LHCN-M2 (cell line): ENCODE measurements at places on chromosomes 12 and 14. TPM values are rescaled to one million over a fixed set of nuclear protein-coding genes. Genes with fewer than 3 reads are reported as not detected.

CIDEB gene
- total RNA-seq = 0.34 TPM in 1 of 2 replicates, not detected in the other

SCN8A gene
- 7.2 and 7.4 TPM in 2 replicates for total RNA-seq

OR4Q2 gene
- total RNA-seq = not detected in 2 replicates

SSPN gene
- 9.0 and 12.8 TPM in 2 replicates for total RNA-seq

TMPRSS12 gene
- not detected in 2 replicates for total RNA-seq

HOXC4 gene
- 2.9 and 4.2 TPM in 2 replicates for total RNA-seq

SERPINA9 gene
- 0.32 TPM in 1 of 2 replicates, not detected in the other for total RNA-seq

MGP gene
- not detected in 2 replicates for total RNA-seq

DNAJC22 gene
- 1.1 and 1.4 TPM in 2 replicates for total RNA-seq

CLEC7A gene
- not detected in 2 replicates for total RNA-seq

PABPN1 gene
- total RNA-seq = 86.7 and 92.7 TPM in 2 replicates

RSRC2 gene
- 50.9 and 52.0 TPM in 2 replicates for total RNA-seq

PTCSC3 gene
- not detected in 2 replicates for total RNA-seq

GRCh38 chr14:85878874-85879273 lies 348.9 kb downstream of the FLRT2 start:
- DNase-seq = no peak

DNA sequence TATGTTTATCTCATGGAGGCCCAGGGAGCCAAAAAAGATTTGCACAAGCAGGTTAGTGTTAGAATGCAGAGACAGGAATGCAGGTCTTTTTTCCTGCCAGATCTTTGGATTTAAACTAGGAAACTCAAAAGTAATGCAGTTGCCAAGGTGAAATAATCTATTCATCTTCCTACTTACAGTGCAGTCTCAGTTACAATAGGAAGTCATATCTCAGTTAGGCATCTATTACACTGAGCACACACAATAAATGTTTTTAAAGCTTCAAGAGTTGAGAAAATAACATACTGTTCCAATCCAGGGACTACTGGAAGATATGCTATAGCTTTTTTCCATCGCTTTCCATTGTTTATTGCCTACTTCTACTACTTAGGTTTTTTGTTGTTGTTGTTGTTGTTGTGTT lies 279.3 kb upstream of the E2F7 start:
- DNase-seq = no peak

DNA sequence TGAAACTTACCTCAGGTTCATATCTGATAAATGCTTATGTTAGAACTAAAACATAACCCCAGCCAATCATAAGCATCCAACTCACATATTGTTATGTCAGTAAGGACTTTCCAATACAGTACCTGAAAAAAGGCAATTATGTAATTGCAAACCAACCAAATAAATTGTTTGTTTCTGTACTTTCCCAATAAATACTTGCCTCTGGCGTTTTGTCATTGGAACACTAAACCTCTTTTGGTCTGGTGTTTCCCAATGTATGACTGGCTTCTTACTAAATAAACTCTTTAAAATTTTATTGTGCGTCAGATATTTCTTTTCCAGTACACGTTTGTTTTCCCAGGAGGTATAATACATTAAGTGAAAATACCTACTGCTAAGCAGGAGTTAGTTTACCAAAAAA lies 6.7 kb upstream of the PTPRB start:
- DNase-seq = no peak

- peak; percentile 84 for DNase-seq
Observed at GRCh38 chr12:58540480-58541299, 379.6 kb downstream of the LRIG3 start.

- DNase-seq = no peak
Observed at GRCh38 chr14:105588236-105588860, 62.0 kb downstream of the TMEM121 start.

GRCh38 chr12:111314953-111315539 lies 53.8 kb downstream of the PHETA1 start:
- DNase-seq = peak; percentile 30

GRCh38 chr12:64332938-64333337 lies 57.6 kb downstream of the C12orf56 start:
- DNase-seq = no peak

- peak; percentile 100 for DNase-seq
Observed at GRCh38 chr14:61147831-61148549, 133.1 kb downstream of the TMEM30B start.

- DNase-seq = peak; percentile 90
Observed at GRCh38 chr14:50964683-50965390, 20.6 kb upstream of the PYGL start.

DNA sequence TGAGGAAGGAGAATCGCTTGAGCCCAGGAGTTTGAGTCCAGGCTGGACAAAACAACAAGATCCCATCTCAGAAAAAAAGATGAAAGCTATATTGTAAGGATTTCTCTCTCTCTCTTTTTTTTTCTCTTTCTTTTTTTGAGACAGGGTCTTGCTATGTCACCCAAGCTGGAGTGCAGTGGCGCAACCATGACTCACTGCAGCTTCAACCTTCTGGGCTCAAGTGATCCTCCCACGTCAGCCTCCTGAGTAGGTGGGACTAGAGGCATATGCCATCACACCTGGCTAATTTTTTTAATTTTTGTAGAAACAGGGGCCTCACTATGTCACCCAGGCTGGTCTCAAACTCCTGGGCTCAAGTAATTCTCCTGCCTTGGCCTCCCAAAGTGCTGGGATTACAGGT lies 5.8 kb upstream of the MRPL42 start:
- DNase-seq = no peak

GRCh38 chr12:2261708-2262107 lies 208.9 kb downstream of the CACNA1C start:
- no peak for DNase-seq

DNA sequence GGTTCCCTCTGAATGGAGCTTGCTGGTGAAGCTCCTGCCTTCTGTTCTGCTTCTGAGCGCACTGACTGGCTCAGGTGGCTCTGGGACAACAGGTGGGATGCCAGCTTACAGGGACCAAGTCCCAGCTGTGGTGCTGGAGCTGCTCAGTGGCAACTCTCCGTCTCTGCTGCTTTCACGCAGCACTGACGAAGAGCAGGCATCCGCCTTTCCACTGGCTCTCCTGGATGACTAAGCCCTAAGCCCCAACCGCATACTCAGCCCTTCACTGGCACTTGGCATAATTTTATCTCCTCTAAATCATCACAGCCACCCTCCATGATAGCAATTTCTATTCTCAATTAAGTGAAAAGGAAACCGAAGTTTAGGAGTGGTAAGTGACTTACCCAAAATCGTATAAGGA lies 3.7 kb upstream of the RTL1 start:
- no peak for DNase-seq

- no peak for DNase-seq
Observed at GRCh38 chr14:35822501-35822900, 3.6 kb upstream of the BRMS1L start.

DNA sequence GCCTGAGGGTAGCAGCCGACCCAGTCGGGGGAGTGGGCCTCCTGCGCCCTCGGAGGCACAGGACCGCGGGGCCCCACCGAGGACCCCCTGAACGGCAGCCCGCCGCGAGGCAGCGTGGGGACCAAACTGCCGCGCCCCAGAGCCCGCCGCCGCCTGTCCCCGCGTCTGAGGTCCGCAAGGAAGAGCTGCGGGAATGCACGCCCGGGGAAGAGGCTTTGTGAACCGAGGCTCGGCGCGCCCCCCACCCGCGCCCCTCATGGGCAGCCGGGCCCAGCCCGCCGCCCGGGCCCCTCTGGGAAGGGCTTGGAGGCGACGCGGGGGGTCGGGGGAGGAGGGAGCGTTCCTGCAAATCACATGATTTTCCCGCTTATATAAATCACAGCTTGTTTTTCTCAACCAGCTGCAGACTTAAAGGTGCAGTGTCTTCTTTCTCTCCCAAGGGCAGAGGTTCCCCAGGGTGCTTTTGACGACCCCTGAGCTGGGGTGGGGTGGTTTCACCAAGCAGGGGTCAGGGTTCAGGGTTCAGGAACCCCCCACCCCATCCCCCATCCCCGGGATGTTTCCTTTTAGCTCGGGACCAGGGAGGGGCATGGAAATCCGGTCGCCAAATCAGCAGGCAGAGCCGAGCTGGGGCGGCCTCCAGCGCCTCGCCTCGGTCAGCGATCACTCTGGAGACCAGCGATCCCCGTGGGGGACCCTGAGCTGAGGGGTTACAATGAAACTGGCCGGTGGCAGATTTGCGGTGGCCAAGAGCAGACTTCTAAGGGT lies 44.7 kb upstream of the ATP23 start:
- DNase-seq = peak; percentile 58

DNA sequence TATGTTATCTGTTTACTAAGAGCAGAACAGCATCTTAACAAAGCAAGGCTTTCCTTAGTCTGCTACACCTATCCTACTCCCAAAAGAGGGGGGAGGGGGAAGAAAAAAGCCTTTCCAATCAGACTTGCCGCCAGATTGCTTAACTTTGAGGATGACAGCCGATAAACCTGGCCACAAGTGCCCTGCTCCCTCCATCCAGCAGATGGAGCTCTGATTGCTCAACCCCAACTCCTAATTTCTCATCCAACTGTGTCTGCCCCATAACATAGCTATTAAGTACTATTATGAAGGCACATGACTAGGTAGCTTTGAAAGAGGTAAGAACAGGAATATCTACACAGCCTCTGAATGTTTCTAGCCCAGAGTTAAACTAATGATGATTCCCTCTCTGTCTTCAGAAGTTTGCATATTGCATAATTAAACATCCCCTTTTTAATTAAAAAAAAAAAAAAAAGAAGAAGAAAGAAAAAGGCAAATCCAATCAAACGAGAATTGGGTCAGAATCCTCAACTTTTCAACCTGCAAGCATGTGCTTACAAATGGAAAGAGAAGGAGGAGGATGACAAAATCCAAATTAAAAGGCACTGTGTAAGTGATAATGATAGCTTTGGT lies 247.4 kb downstream of the GALC start:
- no peak for DNase-seq

DNA sequence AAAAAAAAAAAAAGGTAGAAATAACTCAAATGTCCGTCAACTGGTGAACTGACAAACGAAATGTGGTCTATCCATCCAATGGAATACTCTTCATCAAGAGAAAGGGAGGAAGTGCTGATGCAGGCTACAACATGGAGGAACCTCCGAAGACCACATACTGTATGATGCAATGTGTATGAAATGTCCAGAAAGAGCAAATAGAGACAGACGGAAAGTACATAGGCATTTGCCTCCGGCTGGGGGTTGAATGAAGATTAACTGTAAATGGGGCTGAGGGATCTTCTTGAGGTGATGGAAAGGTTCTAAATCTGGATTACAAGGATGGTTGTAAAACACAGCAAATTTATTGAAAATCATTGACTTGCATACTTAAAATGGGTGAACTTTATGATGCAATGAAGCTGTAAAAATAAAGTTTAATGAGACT lies 35.4 kb downstream of the DLK1 start:
- DNase-seq = no peak

- DNase-seq = no peak
Observed at GRCh38 chr12:68331500-68331868, 678 bp downstream of the MDM1 start.

DNA sequence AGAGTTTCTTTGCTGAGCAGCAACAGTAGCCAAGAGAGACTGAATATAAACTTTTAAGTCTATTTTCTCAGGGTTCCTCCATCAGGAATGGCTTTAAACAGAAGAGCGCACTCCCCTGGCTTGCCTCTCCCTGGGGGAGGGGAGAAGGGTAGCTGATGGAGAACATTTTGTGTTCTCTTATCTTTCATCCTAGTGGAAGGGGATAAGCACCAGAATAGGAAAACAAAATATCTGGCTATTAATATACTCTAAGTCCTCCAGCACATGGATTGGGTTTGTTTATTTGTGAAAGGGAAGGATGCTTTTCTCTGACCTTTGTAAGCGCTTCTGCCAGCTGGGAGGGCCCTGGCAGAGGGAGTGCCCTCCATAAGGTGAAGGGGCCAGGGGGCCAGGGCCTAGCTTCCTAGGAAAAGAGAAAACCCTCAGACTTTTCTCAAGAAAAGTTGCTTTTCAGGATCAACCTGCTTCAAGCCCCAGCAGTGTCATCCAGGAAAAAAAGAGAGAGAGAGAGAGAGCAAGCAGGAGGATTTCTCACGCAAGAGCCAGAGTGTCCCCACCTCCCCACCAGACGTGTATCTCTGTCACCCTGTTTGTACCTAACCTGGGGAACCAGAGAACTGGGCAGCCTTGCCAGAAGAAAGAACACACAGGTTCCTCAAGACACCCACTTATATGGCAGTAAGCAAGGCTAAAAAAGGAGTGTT lies 34.3 kb upstream of the ATP2A2 start:
- DNase-seq = no peak

- no peak for DNase-seq
Observed at GRCh38 chr12:122889761-122890520, 6.0 kb downstream of the VPS37B start.

DNA sequence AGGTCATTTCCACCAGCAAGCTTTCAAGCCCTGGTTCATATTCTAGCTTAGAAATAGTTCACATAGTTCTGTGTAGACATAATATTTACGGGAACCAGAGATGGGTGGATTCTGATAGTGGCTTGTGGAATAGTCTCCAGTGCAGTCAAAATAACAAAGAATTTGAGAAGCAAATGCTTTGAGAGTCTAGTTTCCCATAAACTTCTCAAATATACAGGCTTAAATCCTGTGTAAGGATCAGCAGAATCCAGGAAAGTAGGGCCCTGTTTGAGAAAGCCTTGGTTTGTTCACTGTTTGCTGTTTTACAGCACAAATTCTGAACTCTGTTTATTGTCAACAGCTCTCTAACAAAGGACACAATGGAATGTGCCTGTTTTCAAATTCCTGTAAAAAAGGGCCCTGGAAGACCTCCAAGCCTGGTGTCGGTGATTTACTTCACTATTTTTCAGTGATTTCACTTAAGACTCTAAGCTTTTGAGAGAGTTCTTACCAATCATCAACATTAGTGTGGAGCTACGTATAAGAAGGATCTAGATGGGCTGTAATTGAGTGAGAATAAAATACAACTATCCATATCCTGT lies 11.4 kb upstream of the FOS start:
- no peak for DNase-seq

DNA sequence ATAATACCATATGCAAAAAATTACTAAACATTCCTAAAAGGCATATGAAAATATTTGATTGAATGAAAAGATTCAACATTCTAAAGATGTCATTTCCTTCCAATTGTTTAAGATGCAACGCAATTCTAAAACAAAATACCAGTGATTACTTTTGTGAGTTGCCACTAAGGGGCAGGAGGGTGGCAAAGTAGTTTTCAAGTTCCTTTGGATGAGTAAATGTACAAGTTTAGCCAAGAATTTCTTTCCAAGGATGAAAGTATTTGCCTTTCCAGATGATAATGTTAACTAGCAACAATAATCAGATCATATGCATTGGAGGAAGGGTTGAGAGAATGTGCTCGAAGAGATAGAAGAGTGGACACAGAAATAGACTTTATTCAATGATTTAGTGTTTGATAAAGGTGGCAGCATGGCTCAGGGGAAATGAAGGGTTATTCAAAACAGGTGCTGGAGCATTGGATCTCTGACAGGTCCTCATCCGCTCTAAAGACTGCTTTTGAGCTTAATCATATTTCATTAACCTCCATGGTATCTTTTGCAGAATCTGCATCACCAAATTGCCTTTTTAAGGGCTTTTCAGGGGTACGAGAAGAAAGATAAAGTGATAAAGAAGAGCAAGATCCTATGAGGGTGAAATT lies 678.5 kb upstream of the TBX3 start:
- no peak for DNase-seq
